ENCODE measurements at places on chromosomes 5 and 9.

GRCh38 chr9:126380447-126380846 lies 53.8 kb downstream of the MVB12B start:
- no peak for DNase-seq

DNA sequence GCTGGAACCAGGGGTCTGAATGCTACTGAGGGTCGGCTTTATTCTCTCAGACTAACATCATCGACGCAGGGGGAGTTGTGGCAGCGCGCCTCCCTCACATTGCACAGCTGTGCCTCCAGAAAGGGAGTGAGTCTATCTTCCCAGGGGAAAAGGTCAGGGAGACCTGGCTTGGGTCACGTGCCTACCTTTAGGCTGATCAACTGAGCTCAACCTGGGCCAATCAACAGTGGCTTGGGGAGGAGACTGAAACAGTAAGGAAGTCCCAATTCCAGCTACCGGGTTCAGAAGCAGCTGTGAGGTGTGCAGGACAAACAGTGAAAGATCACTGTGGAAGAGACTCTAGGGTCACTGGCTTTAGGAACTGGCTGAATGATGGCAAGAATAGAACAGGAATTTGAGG lies 14.3 kb downstream of the SNX30 start:
- no peak for DNase-seq

GRCh38 chr5:177972613-177973012 lies 23.4 kb downstream of the PROP1 start:
- no peak for DNase-seq

- no peak for DNase-seq
Observed at GRCh38 chr5:54829676-54830535, 155.5 kb downstream of the ESM1 start.

DNA sequence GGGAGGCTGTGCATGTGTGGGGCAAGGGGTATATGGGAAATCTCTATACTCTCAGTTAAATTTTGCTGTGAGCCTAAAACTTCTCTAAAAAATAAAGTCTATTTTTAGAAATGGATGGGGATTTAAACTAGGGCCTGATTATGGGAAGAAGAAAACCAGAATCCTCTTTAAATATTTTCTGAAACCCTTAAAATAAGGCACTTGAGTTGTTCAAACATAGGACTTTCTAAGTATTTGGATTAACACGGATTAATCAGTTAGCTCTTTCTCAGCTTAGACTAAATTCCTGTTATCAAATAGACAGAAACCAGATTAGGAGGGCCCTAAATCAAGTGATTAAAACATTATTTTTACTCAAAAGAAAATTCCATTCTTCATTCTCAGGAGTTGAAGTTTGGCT lies 438.4 kb downstream of the EFNA5 start:
- no peak for DNase-seq

GRCh38 chr5:95743232-95743631 lies 12.1 kb downstream of the RHOBTB3 start:
- no peak for DNase-seq

DNA sequence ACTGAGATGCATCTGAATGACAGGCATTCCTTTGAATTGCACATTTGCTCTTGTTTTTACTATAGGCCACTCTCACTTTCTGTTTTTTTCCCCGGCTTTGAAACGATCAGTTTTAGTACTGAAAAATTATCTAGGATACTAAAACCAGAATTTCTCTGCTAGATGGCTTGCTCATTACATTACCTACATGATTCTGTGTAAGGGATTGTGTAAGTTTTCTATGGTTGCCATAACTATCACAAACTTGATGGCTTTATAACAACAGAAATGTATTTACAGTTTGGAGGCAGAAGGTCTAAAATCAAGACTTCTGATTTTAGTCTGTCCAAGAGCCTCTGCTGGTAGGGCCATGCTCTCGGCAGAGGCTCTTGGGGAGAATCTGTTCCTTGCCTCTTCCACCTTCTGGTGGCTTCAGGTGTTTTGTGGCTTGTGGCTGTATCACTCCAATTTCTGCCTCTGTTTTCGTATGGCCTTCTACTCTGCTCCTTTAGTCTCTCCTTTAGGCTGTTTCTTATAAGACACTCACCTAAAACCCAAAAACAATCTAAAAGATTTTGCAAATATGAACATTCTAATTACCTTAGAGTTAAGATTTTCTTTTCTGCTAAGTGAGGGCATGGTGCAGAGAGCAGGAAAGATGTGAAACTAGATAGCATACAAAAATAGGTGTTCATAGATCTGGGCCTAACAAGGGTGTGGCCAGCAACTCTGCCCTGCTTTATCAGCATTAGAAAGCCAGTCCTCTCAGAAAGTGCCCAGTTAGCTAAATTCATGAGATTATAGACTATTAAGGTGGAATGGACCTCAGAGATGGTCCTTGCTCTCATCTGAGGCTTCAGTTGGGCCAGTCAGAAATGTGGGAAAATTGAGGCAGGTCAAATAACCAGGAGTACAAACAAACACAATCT lies 93.3 kb upstream of the CDKN2B start:
- no peak for DNase-seq

DNA sequence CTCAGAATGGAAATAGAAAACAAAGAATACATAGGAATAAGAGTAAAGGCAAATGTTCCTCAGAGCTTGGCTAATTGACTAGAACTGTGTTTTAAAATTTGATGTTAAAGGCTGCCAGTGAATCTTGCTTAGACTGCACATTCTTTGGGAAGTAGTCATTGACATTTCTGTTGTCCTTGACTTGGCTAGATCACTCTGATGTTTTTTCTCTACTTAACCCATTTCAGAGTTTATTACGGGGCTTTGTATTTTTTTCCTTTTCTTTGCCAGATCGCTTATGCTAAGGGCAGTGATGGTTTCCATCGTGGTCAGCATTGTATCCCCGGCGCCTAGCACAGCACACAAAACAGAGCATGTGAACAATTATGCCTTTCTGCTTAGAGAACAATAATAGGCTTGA lies 1126.7 kb upstream of the CDH9 start:
- peak; percentile 42 for DNase-seq

GRCh38 chr9:15332939-15333338 lies 25.9 kb upstream of the TTC39B start:
- DNase-seq, result no peak

- no peak for DNase-seq
Observed at GRCh38 chr5:27216367-27216950, 178.1 kb upstream of the CDH9 start.

- no peak for DNase-seq
Observed at GRCh38 chr5:171969288-171969880, 37.1 kb downstream of the FBXW11 start.

DNA sequence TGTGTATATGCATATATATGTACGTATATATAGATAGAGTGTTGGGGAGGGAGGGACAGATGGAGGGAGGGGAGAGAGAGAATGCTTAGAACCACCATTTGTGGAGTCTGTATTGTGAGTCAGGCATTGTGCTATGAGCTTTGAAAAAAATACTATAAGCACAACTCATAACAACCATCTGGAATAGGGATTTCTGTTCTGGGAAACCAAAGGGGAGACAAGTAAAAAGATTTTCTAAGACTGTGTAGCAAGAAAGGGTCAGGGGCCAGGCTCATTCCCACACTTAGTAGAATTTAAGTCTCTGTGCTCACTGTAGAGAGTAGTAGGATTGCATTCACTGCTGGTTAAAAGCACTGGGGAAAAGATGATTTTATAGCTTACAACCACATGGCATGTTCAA lies 202.3 kb upstream of the SGCD start:
- DNase-seq, result peak; percentile 24

Data from fibroblast of lung (primary cell).